ENCODE measurements at places on chromosomes 5 and 9.

- no peak for DNase-seq
Observed at GRCh38 chr9:91427873-91428272, 4.2 kb upstream of the NFIL3 start.

DNA sequence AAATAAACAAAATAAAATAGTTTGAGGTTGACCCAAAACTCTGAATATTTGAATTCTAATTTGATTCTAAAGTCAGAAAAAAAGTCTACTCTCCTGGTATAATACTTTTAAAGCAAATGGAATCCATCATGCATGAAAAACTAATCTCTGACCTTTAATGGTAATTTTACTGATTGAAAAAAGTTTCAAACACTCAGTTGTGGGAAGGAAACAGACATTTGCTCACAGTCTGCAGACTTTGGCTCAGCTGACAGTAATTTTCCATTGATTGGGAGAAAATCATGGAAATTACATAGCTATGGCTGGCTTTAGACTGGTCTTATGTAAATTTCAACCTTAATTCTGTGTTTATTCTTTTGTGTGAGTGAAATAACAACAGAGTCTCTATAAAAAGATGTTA lies 574.3 kb downstream of the PDE4D start:
- no peak for DNase-seq

DNA sequence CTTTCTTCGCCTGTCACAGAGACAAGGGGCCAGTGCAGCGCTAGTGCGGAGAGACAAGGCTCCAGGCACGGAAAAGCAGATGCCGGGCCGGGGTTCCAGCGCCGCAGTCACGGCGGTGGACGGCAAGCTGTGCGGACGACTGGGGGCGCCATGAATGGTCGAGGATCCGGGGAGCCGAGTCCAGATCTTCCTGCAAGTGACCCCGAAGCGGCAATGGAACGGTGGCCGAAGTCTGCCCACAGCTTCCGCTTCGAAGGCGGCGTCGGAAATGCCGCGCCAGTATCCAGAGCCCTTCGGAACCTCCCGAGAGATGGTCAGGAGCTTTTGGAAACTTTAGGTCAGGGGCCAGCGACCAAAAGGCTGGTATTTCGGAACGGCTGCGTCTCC lies 601 bp upstream of the FAF2 start:
- DNase-seq: no peak

- DNase-seq: no peak
Observed at GRCh38 chr5:58411372-58411771, 48.5 kb downstream of the PLK2 start.

- no peak for DNase-seq
Observed at GRCh38 chr5:83404182-83404716, 67.3 kb upstream of the VCAN start.

GRCh38 chr5:129177451-129177850 lies 82.9 kb downstream of the ISOC1 start:
- DNase-seq: no peak

- DNase-seq: no peak
Observed at GRCh38 chr5:154103233-154103632, 64.5 kb downstream of the MFAP3 start.

DNA sequence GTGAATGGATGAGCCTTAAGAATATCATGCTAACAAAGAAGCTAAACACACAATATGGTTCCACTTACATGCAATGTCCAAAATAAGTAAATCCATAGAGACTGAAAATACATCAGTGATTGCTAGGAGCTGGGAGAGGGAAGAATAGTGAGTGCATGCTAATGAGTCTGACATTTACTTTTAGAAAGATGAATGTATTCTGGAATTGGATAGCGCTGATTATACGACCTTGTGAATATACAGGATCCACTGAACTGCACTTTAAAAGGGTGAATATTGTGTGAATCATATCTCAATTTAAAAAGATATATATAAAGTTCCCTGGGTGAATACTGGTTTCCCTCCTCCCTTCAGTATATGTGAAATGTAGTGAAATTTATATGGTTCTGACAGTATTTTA lies 46.2 kb downstream of the LOX start:
- DNase-seq: no peak

Measured in naive thymus-derived CD8-positive, alpha-beta T cell (primary cell).